ENCODE measurements at places on chromosomes 12 and 14.

DNA sequence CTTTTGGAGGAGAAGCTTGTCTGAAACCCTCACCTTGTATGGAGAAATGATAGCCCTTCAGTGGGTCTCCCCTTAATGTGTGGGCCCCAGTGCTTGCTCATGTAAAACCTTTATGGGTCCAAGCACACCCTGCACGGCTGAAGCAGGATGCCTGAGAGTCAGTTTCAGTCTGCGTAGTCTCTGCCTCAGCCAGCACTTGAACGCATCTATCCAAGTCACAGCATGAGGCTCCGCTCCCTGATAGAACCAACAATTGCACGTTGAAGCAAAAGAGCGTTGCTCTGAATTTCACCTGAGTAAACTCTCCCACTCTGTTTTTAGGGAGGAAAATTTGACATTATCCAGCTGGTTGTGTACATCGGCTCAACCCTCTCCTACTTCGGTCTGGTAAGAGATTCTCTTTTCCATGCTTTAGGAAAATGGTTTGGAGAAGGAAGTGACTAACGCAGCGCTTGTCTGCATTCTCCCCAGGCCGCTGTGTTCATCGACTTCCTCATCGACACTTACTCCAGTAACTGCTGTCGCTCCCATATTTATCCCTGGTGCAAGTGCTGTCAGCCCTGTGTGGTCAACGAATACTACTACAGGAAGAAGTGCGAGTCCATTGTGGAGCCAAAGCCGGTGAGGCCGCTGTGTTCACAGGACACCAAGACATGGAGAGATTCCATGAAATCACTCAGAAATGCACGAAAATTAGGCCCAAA is 33.0 kb upstream of the P2RX4 start:
- no peak for DNase-seq

DNA sequence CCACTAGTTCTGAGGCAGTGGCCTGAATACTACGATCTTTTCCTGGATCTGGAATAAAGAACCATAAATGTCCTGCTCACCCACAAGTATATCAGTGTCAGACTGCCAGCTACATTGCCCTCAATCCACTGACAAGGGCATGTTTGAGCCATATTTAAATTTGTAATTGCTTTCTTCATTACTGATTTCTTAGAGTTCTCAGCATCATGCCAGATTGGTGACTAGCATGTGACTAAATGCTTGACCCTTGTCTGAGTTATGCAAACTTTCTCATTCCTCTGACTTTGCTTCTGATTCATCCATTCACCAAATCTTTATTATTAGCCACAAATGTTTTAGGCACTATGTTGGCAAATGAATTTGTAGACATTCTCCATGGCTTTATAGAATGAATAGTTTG is 143.6 kb upstream of the SLC16A7 start:
- no peak for DNase-seq

GRCh38 chr12:45490232-45490881 is 239.1 kb upstream of the ARID2 start:
- DNase-seq, result no peak

- DNase-seq, result no peak
These were observed 1.7 kb downstream of the KLHDC2 start for GRCh38 chr14:49769581-49770211.

- no peak for DNase-seq
These were observed 52.9 kb downstream of the C12orf42 start for GRCh38 chr12:103442822-103443221.
